ENCODE measurements at places on chromosomes 1 and 21. TPM values are rescaled to one million over a fixed set of nuclear protein-coding genes. Genes with fewer than 3 reads are reported as not detected.

- DNase-seq: no peak
Measured at GRCh38 chr1:31891280-31891679, 46.9 kb downstream of the PTP4A2 start.

The ZNF683 gene
- total RNA-seq: not detected

- DNase-seq: no peak
Measured at GRCh38 chr1:106393046-106393445, 663.4 kb upstream of the PRMT6 start.

The CR1L gene
- total RNA-seq: 0.16 TPM

The EPHA8 gene
- total RNA-seq: 0.94 TPM

DNA sequence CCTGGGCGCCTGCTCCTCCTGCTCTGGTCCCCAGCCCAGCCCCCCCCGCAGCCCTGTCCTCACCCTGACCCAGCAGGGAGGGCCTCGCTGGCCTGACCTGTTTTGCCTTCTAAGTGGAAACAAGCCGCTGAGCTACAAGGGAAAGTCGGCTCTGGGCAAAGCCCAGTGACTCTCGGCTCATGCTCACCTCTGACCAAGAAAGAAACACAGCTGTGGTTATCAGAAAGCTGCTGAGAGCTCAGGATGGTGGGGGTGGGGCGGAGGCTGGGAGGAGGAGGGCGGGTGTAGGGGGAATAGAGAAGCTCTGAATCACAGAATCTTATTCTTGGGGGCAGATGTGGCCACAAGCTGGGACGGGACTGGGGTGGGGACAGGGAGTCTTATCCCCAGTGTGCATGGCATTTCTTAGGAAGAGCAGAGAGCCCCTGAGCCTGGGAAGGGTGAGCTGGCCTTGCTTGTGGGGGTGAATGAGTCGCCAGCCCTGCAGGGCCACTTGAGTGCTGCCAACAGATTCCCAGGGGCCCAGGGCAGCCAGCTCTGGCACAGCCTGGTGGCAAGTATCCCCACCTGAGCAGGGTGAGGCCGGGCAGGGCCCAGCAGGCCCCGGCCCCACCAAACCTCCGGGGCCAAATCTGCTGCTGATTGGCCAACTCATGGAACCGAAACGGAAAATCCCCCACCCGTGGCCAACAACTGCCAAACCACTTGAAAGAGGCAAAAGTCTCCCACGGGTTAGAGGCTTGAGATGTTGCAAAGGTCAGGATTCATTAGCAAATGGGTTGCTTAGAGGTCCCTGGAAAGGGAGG lies 120.6 kb downstream of the SPSB1 start:
- DNase-seq: no peak

DNA sequence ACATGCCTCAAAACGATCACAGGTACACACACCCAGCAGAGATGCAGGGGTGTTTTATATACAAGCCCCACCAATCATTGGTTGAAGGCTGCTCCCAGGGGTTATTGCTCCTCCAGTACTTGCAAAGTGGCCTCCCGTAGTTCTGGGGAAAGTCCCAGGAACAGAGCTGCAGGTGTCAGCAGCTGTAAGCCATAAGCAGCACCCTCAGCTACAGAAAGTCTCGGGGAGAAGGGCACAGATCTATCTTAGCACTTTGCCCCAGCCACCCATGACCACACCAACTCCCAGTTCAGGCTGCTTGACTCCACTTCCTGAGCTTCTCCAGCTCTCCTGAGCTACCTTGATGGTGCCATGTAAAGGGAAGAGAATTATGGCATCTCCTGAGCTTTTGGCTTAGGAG lies 222.7 kb upstream of the GJB5 start:
- DNase-seq: no peak

- DNase-seq: no peak
Measured at GRCh38 chr1:28887835-28888682, 26.3 kb upstream of the EPB41 start.

DNA sequence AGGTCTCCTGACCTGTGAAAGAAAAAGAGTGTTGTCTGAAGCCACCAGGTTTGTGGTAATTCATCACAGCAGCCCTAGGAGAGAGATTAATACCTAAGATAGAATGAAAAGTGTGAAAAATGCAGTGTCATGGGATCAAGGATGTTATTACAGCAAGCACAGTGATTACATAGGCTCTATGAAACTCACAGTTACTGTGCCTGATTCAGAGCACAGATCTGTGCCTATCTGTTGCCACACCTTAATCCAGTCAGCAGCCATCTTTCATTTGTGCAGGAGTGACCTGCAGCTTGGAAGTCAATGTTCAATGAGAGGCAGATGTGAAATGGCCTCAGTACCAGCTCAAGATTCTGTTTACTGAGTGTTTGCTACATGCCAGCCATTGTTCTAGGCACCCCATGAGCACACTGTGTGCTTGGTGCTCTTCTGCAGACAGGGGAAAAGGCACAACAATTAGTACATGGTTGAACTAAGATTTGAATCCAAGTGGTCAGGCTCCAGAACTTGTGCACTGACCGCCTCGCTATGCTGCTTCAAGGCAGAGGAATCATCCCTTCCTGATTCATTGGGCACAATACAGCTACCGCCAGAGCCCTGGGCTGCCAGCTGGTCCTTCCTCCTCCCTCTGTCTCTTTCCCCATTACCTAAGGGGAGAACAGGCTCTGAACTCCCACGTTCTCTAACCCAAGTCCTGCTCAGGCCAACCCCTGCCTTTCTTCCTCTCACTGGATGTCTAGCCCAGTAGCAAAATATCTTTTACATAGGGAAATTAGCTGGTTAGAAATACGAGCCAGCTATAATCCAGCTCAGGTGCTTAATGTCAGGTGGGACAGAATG lies 56.3 kb upstream of the NEK2 start:
- DNase-seq: no peak
